ENCODE measurements at places on chromosomes 3 and 15.

DNA sequence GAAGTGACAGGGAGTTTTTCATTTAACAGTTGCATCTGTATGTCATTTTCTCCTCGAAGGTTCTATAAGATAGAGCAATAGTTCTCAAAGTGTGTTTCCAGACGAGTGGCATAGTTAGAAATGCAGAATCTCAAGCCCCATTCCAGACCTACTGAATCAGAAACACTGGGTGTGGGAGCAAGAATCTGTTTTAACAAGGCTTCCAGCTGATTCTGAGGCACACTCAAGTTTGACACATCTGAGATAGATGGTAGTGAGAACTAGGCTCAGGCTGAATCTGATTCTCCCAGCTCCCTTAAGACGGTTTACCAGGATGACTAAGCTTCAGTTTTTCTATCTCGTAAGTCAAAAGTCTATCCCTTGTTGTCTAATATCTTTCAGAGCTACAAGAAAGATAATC is 159.8 kb upstream of the NUDT16 start:
- DNase-seq, result no peak

DNA sequence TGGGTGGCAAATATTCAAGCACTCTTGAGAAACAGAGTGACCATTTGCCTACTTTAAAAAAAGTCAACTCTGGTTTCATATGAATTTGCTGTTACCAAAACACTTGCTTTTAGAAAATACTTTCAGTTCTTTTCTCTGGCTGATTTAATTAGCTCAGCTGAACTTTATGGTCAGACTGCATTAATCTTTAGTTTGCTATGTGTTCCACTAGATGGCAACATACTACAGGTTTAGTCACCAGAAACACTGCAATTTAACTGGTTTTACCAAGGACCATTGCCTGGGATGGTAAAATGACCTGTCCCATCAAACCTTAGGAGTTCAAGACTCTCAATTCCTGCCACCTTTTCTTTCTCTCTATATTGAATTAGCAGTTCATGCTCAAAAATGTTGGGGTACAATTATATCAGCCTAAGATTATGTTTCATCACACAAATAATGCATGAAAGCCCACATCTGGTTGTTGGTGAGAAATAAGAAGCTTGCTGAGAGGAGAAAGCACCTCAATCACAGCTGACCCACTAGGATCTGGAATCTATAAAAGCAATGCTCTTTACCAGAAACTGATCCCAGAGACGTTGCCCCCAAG is 14.2 kb downstream of the EIF4E3 start:
- peak; percentile 60 for DNase-seq

- DNase-seq, result no peak
Measured at GRCh38 chr15:48785195-48785594, 25.7 kb downstream of the CEP152 start.

- DNase-seq, result no peak
Measured at GRCh38 chr3:115227461-115227860, 80.4 kb upstream of the ZBTB20 start.
